Stimulated activated CD4-positive, alpha-beta T cell treated with anti-CD3 and anti-CD28 coated beads, TNF-alpha, amount 100 ng/mL, for 1 hour (primary cell): ENCODE measurements at places on chromosomes 7 and 10.

DNA sequence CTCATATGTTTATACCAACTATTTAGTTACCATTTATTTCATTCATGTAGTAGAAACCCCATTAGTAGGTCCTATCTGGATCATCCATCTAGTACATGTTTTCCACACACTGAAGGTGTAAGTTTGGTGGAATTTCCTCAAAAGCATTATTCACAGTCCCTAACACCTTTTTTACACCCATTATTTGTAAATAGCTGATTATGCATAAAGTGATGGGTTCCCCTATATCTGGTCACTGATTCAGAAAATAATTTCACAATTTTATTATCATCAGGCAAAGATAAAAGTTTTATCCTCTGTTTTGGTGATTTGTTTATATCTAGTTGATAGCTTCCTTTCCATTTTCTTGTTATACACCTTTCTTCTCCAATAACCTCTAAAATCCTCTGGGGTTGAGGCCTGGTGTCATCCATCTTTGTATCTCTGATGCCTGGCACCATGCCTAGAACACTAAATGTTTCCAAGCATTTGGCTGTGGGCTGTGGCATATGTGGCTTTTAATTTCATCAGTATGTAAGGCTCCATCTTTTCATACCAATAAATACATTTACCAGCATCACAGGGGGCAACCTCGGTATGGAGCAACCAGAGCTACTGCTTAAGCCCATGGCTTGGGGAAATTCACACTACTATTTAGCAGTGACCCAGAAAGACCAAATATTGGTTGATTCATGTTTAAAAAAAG, 1089.5 kb upstream of the LRRN3 start:
- DNase-seq, result no peak

- DNase-seq, result no peak
These were observed 19.0 kb upstream of the TARP start for GRCh38 chr7:38292442-38292841.

GRCh38 chr10:6543431-6544005, 36.6 kb downstream of the PRKCQ start:
- DNase-seq, result peak; percentile 31

DNA sequence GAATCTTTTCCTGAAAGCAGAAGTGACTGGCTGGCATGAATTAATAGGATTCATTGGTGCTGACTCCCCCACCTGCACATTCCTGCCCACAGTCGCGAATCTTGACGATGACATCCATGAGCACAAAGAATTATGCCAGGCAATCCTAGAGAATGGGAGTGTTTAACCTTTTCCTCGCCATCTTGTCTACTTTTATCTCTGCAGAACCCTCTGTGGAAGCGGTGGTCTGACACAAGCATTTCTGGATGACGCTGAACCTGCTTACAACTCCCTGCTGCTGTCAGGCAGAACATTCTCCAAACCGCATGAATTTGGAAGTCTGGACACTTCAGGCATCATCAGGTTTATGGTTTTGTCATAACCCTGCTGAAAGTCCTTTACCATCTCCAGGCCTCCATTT, 36.5 kb downstream of the KLF6 start:
- no peak for DNase-seq

DNA sequence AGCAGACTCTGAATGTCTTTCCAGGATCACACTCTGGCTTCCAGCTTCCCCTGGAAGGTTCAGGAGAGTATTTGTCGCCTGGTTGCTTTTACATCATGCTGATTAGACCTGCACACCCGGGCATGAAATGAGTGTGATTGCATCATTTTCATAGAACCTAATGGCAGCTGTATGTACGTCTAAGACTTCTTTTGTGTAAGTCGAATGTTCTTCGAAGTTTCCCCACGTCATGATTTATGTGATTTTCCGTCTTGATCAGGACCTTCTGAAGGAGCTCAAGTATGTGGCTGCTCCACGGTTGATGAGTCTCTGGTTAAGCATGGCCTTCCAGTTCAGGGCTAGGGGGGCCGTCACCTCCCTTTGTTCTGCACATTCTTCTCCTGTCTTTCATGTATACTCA, 4.5 kb downstream of the EIF4H start:
- DNase-seq, result no peak

- DNase-seq, result no peak
These were observed 14.8 kb downstream of the TLX1 start for GRCh38 chr10:101145750-101146391.

GRCh38 chr7:131627735-131628190, 71.3 kb upstream of the PODXL start:
- DNase-seq, result no peak
